ENCODE measurements at places on chromosomes 2 and 18. TPM values are rescaled to one million over a fixed set of nuclear protein-coding genes. Genes with fewer than 3 reads are reported as not detected.

Gene DCAF17
- 11.5 TPM for polyA plus RNA-seq

Gene EPB41L5
- polyA plus RNA-seq = 18.8 TPM

DNA sequence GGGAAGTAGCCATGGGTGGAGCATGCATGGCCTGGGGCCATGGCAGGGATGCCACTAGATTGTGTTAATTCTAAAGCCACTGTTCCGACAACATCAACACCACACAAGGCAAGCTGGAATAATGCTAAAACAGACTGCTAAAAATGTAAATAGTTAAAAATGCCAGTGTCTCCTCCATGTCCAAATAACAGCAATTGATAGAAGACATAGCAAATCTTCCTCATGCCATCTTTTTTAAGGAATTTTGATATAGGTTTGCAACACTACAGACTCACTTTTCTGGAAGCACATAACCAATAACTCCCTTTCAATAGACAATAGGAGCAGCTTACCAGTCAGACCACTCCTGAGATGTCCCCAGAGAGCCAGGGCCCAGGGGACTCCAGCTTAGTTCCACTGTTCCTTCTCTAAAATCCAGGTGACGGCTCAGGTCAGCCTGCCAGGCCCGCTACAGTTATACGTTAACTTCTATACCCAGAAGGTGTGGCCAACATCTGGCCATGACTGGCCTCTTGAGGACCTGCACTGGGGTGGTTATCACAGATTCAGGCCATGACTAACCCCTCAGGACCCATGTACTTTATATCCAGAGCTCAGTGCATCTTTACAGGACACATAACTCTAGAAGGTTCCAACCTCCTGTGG, 20.3 kb downstream of the TUBB6 start:
- DNase-seq = no peak

GRCh38 chr18:21183670-21184069, 58.4 kb upstream of the GREB1L start:
- DNase-seq = no peak

GRCh38 chr18:27005589-27005988, 140.1 kb upstream of the AQP4 start:
- no peak for DNase-seq

DNA sequence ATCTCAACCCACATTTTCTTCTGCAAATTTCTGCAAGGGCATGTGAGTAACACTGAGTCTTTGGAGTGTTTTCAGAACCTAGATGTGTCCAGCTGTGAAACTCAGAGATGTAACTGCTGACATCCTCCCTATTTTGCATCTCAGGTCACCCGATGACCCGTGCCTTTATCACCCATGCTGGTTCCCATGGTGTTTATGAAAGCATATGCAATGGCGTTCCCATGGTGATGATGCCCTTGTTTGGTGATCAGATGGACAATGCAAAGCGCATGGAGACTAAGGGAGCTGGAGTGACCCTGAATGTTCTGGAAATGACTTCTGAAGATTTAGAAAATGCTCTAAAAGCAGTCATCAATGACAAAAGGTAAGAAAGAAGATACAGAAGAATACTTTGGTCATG, 8.0 kb downstream of the UGT1A1 start:
- no peak for DNase-seq

GRCh38 chr18:34807106-34807796, 97.2 kb downstream of the DTNA start:
- DNase-seq = no peak

DNA sequence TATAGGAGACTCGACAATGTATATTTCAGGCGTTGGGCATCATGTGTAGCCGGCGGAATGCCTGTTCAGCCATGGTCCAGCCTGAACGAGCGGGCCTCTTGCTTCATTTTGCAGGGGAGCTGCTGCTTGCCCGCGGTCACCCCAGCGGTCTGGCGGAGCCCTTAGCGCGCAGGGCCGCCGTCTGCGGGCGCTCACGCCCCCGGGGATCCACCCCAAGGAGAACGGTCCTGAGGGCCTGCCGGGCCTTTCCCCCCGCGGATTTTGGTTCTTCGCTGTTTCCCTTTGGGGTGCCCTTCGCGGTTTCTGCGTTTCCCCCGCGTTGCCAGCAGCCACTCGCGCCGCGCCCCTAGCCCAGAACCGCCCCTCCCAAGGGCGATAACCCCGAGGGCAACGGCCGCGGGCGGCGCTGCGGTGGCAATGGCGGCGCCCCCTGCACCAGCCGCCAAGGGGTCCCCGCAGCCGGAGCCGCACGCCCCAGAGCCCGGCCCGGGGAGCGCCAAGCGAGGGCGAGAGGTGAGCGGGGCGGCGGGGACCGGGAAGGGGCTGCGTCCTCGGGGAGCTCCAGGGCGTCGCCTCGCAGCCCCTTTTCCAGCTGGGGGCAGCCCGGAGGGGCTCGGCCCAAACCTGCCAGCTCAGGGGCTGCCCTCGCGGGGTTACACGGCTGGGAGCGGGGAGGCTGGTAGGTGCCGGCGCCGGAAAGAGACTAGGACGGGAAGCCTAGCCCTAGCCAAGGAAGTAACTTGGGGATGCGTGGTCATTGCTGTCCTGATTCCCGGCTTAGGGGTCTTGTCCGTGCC, at the start of gene MFSD2B:
TSS of gene MFSD2B (plus strand) at position 406 of the 797 bp plus-strand sequence. CDS start at position 418, 12 bp downstream.
- no peak for DNase-seq

DNA sequence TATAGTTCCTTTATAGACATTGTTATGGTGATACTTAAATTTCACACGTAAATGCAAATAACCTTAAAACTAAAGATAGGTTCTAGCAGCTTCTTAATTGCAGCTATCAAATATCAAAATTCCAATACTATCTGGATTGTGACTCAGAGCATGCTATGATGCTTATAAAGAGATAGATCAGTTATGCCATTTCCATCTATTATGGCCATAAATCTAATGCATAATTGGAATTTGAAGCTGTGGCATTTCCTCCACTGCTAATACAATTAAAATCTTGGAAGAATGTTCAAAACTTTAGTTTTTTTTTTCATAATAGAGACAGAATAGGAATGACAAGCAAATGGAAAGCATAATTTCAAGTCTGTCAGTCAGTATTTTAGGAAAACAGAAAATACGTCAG, 220.8 kb upstream of the GALNT5 start:
- no peak for DNase-seq

DNA sequence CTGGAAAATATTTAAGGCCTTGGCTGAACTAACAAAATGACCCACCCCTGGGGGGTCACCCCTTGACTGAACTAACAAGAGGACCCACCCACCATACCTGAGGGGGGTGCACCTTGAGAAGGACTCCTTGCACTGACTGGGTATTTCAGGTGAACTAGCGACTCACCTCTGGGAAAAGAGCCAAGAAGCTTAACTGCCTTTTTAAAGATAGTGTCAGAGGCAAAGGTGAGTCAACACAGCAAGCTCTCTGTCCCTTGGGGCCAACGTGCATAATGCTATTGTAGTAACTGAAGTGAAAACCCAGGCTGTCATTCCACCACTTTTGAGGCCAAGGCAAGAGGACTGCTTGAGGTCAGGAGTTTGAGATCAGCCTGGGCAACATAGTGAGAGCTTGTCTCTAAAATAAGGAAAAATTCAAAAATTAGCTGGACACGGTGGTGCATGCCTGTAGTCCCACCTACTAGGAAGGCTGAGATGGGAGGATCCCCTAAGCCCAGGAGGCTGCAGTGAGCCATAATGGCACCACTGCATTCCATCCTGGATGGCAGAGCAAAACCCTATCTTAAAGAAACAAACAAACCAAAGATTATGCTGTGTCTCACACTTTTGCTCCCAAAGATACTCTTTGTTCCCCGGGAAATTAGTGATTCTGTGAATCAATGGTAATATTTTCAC, 36.4 kb upstream of the ZCCHC2 start:
- DNase-seq = no peak

DNA sequence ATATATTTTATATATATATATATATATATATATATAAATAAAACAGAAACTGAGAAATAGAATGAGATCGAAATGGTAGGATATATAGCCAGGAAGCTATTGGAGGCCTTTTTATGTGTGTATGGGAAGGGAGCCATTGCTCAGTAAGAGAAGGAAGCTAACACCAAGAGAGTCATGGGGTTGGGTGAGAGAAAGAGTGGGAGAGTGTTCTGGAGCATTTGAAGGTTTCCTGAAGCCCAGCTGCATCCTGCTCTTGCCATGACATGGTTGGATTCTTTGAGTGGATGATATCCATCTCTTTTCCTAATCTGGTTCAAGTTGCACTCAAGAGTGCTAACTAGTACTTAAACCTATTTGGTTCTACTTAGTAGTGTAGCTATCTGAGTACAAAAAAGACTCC, 282.3 kb downstream of the DYSF start:
- no peak for DNase-seq

Data from muscle of arm (tissue), 14 donors.